Common myeloid progenitor, CD34-positive (primary cell): ENCODE measurements at places on chromosomes 12 and 14.
A peak's percentile ranks its signal among the peaks of the same experiment; 100 is the strongest.

- no peak for DNase-seq
These were observed 25.5 kb downstream of the SCARB1 start for GRCh38 chr12:124837958-124838803.

DNA sequence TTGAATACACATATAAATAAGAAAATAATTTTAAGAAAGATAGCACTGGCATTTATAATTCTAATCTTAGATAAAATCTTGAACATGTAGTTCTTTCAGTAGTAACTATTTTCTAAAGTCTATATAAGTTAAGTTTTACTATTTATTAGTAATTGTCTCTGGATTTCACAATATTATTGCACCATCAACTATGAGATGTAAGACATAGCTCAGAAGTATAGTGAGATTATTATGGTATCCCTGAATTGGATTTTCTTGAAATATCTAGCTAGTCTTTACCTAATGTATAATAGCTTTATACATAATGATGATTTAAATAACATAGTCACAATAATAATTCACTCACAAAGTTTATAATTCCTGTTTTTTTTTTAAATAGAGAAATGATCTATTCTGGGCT, 6.7 kb downstream of the CLEC12A start:
- DNase-seq = no peak

- DNase-seq = no peak
These were observed 31.1 kb downstream of the GPHN start for GRCh38 chr14:66539034-66539433.

DNA sequence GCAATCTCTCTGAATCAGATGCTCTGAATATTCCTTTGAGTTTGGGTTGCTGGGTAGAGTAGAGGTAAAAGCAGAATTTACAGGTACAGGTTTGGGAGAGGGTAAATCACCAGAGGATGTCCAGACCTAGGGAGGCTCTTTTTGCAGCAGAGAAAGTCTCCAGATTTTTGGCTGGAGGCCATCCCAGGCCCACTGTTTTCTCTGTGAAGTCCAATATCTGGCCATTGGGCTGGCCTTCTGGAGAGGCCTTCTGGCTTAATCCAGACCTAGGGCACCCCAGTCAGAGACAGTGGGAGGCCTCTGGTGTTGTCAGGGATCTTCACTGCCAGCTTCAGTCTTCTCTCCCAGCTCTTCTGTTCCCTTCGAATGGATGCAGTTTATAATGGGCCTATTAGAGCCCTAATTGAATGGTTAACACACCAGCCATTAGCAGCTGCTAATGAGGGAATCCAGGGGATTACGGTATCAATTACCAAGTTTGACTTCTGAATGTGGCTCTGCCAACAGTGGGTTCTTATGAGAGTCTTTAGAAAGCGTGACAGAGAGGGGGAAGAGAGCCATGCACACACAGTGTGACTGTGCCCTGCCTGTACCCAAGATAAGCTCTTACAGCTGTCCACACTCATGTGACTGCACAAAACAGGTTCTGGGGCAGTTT, 183.1 kb downstream of the EMP1 start:
- DNase-seq = no peak

- no peak for DNase-seq
These were observed 45.4 kb downstream of the PSMA6 start for GRCh38 chr14:35337269-35338255.

DNA sequence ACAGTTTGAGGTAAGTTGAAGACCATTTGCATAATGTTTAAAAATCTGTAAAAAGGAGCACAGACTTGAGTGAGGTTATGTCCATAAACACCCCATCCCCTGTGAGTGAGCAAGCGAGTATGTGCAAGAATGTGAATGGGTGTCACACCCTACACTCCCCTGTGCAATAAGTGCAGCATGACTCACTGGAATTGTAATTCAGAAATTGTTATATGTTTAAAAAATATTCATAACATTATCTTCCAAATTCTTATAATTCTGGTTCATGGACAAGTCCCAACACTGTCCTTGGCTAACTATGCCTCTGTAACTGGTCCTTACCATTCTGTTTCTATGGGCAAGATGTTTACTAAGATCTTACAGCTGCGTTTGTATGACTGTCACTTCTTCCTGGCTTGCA, 207.8 kb upstream of the FAR2 start:
- DNase-seq = no peak

- no peak for DNase-seq
These were observed 29.3 kb upstream of the LGALS3 start for GRCh38 chr14:55099756-55100155.

- DNase-seq = no peak
These were observed 17.5 kb downstream of the IQSEC3 start for GRCh38 chr12:84056-84455.

DNA sequence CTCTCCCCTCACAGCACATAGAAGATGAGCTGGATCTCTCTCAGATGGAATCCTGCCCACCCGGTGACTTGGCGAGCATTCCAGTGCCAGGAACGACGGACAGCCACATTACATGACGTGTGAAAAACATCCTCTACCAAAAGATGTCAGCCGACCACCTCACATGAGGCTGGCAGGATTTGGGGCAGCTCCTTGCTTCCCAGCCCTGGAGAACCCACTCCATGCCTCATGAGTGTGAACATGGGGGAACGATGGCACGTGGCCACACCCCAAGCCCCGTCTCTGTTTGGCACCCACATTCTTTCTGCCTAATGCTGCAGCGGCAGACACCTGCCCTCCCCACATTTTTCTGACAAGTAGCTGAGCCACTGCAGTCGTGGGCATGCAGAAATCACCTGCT, 202.5 kb downstream of the CALM1 start:
- DNase-seq = no peak

- no peak for DNase-seq
These were observed 74.7 kb downstream of the DIO3 start for GRCh38 chr14:101635749-101636560.

DNA sequence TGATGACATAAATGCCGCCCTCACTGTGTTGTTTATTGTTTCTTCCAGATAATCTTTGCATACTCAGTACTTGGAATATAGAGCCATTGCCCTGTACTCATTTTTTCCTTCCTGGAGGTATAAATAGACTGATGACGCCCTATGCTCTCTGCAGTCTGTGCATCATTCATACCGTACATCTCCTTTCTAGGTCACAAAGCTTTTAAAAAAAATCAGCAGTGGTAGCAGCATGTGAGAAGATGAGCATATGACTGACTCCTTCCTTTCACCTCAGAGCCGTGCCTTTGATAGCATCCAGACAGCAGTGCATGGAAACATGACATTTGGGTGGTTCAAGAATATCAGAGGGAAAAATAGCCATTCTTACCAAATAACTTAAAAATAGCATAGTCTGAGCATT, 77.3 kb downstream of the PDE3A start:
- no peak for DNase-seq

DNA sequence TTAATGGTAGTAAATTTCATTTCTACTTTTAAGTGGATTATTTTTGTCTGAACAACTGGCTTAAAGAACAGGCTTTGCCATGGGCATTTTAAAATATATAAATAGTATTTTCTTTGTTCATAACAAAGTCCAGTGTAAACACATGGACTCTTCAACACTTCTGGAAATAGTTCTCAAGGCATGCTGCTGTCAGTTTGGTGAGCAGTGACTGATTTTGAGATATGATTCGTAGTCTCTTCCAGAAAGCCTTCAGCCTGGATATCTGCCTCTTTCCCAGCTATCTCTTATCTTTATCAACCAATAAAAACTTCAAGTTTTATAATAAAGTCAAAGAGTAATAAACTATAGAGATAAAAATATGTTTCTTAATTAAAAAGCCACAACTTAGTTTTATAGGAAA, 110.7 kb downstream of the NAV3 start:
- no peak for DNase-seq

- peak; percentile 42 for DNase-seq
These were observed 95.8 kb downstream of the C12orf42 start for GRCh38 chr12:103399986-103400385.

DNA sequence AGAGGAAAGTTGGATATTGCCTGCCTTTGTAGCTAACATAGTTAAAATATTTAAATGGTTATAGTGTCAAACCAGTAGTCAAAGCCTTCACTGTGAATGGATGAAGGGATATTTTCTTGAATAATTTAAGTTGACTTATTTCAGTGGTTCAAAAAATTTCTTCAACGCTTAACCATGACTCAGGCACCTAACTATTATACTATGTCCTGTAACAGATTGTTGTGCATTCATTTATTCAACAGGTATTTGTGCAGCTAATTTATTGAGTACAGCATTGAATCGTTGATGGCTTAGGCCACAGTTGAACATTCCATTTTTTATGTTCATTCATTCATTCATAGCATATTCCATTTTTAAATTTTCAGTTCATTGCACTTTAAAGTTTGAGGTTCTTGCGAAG, 9.2 kb downstream of the HIF1A start:
- no peak for DNase-seq

DNA sequence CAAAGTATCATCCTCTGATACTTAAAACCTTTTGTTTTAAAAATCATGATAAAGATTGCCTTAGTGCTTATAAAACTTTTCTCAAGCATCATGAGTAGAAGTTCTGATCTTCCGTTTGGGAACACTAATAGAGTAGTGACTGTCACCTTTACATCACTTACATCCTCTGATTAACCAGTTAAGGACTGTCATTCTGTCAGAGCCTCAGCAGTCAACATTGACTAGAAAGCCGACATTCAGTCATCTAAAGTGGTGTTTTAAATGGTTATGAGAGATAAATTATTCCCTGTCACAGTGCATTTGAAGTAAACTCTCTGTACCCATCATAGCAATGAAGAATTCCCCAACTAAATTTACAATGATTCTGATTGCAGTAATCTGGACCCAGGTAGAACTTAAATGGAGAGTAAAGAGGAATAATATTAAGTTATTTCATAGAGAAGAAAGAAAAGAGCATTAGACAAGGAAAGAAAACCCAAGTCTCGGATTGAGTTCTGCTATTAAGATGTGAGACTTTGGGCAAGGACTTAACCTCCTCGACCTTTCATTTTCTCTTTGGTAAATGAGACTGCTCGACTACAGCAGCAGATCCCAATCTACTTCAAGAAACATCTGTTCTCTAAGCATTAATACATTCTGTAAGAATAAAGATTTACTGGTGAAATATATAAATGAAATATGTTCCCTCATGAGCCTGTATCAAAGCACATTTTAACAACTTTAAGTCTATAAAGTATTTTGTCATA, 563.9 kb upstream of the LMO3 start:
- DNase-seq = no peak

GRCh38 chr12:120257041-120257821, 8.3 kb downstream of the PXN start:
- DNase-seq = no peak

GRCh38 chr12:13744561-13744960, 236.8 kb downstream of the GRIN2B start:
- DNase-seq = no peak

DNA sequence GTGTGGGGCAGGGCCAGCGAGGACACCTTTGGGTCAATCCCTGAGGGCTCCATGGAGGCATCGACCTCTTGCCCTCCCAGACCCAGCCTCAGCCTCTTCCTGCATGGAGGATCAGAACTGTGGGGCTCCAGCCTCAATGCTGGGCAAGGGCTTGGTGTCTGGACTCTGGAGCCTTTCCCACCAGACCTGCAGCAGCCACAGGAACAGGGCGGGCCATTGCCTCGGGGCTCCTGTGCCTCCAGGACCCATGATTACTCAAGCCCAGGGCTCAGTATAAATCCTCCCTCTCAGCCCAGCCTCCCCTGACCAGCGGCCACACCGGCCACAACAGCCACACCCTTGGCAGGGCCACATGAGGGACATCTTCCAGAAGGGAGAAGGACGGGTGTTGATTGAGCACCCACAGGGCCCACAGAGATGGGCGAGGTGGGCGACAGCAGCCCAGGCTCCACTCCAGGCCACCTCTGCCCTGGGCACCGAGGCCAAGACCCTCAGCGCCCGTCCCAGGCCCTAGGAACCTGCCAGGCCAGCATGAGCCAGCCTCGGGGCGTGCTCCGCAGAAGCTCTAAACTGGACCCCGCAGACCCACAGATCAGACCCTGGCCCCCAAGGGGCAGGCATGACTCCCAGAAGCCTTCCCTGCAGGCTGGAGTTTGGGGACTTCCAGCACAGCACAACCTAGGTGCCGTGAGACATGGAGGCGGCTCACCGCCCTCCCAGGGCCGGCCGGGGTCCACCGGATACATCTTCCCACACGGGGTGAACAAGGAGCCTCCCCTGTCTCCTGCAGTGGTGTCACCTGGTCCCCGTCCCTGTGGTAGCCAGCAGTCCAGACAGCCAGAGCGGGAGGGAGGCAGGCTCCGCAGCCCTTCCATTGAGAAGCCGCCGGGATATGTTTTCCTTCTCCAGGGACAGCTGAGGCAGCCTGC, 25.1 kb downstream of the NCOR2 start:
- DNase-seq = no peak

- DNase-seq = no peak
These were observed 123.5 kb upstream of the BCL2L14 start for GRCh38 chr12:11947213-11947612.

GRCh38 chr12:83113945-83114344, 427.2 kb downstream of the TMTC2 start:
- no peak for DNase-seq

DNA sequence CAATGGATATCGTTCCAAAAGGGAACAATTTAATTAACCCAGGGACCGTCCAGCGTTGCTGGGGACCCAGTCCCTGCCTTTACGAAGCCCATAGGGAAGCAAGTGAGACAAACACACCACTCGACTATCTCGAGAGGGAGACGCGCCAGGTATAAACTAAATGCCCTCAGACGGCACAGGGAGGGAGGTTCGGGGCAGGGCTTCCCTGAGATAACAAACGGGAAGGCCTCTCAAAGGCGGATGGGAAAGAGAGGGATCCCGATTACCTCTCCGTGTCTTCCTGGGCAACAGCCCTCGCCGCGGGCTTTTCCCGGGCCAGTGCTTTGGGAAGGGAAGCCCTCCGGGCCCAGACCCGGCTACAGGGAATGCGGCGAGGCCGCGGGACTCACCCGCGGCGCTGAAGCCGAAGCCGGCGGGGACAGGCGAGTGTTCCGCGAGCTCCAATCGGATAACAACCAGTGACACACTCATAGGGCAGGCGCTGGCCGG, 390 bp downstream of the BRAP start:
- no peak for DNase-seq

DNA sequence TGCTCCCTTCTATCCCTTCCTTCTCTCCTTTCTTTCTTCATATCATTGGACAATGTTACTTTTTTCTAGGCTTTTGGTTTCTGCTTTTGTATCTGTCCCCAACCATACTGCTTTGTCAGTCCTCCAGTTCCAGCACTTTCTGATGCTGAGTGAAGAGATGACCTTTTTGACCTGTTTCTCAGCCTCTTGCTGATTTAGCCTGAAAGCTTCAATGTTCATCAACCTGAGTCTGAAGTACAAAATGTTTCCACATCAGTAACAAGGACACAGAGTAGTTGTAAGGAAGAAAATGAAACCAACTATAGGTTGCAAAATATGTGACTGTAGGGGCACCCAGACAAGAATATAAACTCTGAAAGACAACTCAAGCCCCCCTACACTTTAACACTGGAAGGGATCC, 25.2 kb upstream of the AKAP6 start:
- DNase-seq = no peak

DNA sequence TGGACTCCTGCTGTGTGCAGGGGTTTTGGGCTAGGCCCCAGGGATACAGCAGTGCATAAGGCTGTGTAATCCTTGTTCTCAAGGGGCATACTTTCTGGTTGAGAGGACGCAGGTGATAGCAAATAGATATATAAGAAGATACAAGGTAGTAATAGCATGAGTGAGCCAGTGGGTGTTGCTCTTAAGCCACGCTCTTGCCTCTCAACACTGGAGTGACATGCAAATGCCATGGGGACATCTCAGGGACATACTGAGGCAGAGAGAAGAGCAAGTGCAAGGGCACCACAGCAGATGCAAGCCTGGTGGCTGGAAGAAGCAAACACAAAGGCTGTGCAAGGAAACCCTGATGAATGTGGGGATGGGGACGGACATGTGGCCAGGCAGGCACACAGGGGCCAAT, 223.3 kb downstream of the CHST11 start:
- DNase-seq = no peak
